ENCODE measurements at places on chromosomes 2 and 18.

DNA sequence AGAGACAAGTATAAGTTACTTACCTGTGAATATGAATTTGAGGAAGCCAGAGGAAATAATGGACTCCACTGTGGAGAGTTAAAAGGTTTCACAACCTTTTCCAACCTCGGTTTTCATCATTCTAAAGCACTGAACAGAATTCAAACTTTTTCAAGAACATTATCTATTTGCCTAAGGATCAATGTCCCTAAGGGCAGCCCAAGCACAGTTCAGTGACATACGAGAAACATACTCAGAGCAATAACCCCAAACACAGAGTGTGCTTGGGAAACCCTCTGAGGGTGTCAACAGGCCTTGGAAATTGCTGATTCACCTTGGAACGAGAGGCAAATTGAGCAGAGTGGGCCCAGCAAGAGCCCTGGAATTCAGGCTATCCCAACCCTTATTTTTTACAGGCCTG, at the start of gene ABCB11:
Gene ABCB11 (minus strand): TSS at position 123 of the 400 bp plus-strand sequence. CDS start 13,199 bp downstream, outside the sequence.
- DNase-seq = no peak

GRCh38 chr2:145741181-145741580, 1221.3 kb upstream of the ZEB2 start:
- DNase-seq = no peak

DNA sequence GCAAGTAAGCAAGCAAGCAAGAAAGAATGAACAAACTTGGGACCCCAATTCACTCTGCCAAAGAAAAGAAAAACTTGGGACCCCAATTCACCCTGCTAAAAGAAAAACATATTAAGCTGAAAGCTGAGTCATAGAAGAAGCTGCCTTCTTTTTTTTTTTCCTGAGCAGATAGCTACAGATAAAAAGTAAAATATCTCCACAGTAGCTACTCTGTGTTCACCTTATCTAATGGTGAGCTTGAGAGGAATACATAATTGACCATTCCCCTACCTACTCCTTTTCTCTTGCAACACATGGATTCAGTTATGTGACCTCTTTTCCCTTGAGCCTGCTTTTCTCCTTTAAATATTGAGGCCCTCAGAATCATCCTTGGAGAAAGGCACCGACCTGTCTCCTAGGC, 63.0 kb downstream of the MCFD2 start:
- no peak for DNase-seq

- no peak for DNase-seq
Observed at GRCh38 chr18:22871809-22872525, 61.2 kb upstream of the RBBP8 start.

DNA sequence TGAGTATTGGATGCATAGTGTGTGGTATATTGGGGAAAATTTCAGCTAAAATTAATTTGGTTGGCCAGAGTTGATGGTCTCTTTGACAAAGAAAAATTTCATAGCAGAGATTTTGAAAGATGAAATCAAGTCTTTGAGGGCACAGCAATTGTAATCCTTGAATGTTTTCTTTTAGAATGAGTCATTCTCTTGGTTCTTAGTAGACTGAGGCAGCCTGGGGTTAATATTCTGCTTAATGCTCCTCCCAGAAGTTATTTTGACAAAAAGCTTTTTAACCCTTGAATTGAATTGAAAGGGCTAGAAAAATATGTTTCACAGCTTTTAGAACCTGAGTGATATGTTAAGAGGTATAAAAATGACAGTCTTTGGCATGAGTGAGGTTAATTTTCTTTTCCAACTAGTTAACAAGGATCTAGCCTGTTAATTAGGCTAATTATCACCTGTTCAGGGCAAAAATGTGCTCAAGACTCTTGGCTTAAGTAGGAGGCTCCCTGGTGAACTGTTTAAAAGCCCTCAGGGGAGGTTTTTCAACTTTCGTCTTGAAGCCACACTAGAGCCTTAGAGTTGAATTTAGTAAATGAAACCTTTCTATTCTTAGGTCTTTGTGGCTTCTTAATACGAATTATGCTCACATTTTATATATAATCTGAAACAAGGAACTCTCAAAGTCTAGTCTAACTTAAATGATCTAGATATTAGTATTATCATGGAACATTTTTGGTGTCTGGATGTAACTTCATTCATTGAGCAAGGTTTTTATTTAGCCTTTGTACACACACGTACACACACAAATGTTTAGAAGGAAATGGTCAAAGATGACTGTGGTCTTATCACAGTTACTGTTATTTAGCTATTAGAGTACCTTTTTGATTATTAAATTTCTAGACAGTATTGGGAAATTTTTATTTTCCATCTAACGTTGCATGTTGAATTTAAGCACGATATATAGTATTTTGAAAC, 272.5 kb downstream of the ZNF407 start:
- DNase-seq = no peak

GRCh38 chr2:230877759-230878598, 13.2 kb downstream of the ITM2C start:
- no peak for DNase-seq

GRCh38 chr18:13700153-13700552, 26.2 kb downstream of the FAM210A start:
- no peak for DNase-seq

DNA sequence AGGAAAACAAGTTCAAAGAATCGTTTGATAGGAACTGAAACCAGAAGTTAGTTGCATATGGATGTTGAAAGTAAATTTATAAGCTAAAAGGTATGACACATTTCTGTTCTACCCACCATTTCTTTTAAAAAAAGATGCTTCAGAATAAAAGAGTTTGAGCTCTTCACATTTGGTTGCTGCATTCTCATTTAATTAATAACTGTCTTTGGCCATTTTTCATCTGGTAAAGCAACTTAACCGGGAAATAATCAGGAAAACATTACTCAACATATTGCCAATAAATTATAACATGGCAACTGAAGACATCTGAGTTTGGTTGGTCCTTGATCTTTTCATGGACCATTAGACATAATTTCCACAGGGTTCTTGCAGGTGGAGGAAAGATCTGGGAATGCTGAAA, 180.2 kb upstream of the TWIST2 start:
- DNase-seq = no peak

All from esophagus squamous epithelium (tissue), 5 donors.